ENCODE measurements at places on chromosomes 3 and 15.

GRCh38 chr3:11718637-11719405 lies 75.1 kb upstream of the VGLL4 start:
- peak; percentile 36 for DNase-seq

- no peak for DNase-seq
Observed at GRCh38 chr3:72102112-72102616, 317.2 kb upstream of the PROK2 start.

DNA sequence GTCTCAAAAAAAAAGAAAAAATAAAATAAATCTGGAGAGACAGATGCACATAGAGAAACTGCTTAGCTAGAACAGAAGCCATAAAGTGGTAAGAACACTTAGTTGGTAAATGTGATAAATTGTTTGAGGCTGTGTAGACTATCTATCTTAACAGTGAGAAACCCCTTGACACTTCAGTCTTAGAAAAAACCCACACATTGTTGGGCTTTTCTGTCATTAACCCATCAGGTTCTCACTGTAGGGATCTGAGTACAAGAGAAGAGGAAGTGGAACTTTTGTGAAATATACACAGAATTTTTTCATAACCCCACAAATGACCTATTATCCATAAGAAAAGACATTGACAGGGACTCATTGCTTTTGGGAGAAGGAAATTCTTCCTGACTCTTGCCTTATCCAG lies 24.4 kb downstream of the TP63 start:
- no peak for DNase-seq

DNA sequence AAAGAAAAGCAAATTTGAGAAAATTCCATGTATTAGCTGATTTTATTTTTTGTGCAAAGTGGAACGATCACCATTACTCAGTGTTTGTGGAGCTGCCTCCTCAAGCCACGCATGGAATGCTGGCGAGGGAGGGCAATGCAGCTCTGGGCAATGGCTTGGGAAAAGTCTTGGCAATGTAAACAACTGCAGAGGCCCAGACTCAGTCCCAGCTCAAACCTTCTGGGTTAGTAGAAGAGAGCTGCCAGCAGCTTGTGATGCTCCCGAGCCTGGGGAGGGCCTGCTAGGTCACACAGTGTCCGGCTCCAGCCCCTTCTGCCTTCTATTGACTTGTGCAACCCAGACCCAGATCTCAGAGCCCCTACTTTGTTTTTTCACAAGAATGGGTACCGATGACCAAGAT lies 4.3 kb downstream of the EPHB1 start:
- no peak for DNase-seq

- peak; percentile 36 for DNase-seq
Observed at GRCh38 chr3:112111785-112112402, 21.2 kb downstream of the GCSAM start.

Data from activated T-helper 9 cell treated with anti-CD3 and anti-CD28 coated beads, Interleukin-2, amount 50 U/mL, for 16 hours (primary cell).